MG63 (cell line): ENCODE measurements at places on chromosomes 13 and 19.
A peak's percentile ranks its signal among the peaks of the same experiment; 100 is the strongest.

GRCh38 chr19:1233115-1233667 lies 4.6 kb downstream of the CBARP start:
- no peak for DNase-seq

DNA sequence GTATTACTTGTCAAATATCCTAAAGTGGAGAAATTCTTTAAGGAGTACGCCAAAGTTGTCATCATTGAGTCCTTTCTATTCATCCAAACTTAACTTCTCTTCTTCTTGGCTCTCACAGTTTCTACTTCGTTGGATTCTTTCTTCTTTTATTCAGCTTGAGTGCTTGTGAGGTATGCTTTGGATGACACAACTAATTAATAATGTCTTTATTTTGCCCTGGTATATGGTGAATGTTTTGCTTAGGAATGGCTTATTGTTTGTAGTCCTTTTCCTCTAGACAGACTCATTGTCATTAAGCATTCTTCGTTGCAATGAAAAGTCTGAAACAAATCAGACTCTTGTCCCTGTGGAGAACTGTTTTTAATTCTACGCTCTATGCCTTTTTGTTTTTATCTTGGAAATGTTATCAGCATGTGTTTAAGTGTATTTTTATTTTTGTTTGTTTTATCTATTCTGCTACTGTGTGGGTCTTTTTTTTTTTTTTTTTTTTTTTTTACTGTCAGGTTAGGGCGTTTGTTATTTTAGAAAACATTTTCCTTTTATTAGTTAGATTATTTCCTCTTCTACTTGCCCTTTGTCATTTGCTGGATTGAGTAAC lies 471.5 kb downstream of the GPC6 start:
- DNase-seq = no peak

DNA sequence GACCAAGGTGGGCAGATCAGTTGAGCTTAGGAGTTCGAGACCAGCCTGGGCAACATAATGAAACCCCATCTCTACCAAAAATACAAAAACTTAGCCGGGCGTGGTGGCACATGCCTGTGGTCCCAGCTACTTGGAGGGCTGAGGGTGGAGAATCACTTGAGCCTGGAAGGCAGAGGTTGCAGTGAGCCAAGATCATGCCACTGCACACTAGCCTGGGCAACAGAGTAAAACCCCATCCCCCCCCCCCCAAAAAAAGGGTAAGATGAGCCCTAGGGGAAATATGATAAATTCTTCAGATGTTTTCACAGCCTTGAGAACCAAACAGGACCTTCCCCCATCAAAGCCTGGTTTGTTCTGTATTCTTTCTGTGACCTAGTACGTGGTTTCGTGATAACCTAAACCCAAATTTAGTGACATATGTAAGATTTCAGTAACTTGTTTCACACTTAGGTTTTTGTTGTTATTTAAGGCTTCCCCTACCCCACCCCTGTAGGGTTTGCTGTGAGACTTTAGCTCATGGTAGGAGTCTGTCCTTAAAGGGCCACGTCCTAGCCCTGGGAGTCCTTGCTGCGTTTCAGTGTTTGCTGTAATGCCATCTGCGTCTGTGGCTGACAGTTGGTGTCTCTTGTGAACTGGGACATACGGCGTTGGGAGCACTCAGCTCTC lies 49.6 kb downstream of the MYO9B start:
- no peak for DNase-seq

- no peak for DNase-seq
These were observed 10.8 kb downstream of the BICRA start for GRCh38 chr19:47619763-47620162.

DNA sequence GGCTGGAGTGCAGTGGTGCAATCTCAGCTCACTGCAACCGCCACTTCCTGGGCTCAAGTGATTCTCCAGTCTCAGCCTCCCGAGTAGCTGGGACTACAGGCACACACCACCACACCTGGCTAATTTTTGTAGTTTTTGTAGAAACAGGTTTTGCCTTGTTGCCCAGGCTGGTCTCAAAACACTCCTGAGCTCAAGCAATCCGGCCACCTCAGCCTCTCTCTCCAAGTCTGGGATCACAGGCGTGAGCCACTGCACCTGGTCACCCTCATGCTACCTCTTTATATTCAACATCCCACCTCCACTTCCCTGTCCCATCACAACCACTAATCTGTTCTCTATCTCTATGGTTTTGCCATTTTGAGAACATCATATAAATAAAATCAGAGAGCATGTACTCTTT lies 155.7 kb downstream of the PTPRS start:
- no peak for DNase-seq

DNA sequence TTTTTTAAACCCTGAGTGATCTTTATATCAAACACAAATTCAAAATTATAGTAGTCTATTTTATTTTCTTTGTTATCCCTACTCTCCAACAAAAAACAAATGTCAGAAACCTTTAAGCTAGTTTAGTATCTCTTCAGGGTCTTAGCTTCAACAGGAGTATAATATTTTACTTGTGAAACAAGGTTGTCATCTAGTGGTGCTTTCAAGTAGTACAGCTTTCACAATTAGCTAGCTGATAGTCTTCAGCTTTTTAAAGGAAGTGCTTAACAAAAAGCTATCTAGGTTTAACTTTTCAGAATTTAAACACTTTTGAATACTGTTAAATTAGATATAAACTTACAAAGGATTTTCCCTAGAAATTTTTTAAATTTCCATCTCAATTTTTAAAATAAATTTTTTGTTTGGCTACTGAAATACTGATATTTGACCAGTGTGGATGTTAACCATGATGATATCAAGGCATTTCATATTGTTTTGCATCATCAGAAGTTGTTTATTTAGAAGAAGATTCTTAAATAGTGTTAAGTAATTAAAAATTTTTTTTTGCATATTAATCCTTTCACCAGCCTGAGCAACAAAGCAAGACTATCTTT lies 34.2 kb downstream of the TDRD3 start:
- DNase-seq = no peak

DNA sequence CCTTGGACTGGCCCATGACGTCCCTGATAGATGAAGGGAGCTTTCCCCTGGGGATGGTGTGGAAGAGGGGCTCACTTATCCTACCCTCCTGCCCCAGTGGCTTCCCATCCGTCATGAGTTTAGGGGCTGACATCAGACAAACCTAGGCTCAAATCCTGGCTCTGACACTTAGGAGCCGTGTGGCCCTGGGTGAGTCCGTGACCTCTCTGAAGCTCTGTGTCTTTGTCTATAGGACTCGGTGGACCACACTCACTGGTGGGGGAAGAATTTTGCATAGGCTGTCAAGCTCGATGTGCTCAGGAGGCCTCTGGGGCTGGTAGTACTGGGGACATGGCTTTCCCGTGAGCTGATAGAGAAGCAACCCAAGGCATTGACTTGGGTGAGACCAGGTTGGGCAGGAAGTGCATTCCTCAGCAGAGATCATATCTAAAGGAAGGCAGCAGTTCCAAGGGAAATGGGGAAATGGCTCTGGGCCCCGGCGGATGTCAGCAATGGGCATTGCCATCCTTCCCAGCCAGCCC lies 17.4 kb upstream of the AP1M2 start:
- DNase-seq = no peak

- DNase-seq = peak; percentile 98
These were observed 114.0 kb downstream of the UQCRFS1 start for GRCh38 chr19:29098863-29099481.

DNA sequence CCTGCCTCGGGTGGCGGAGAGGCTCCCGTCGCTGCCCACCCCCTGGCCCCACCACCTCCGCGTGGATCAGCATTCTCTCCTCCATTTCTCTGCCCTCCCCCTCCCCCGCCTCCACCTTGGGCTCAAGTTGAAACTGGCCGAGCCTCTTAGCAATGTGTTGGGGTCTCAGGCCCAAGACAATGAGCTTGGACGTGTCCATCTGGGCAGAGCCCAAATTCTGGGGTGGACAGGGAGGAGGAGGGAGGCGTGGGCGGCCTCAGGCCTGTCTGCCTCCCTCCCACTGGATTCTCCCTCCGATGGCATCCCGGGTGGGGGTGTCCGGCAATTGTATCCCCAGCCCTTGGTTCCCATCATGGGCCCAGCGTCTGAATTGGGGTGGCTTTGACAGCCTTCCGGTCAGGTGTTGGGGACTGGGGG lies 1.2 kb downstream of the CELF5 start:
- no peak for DNase-seq

DNA sequence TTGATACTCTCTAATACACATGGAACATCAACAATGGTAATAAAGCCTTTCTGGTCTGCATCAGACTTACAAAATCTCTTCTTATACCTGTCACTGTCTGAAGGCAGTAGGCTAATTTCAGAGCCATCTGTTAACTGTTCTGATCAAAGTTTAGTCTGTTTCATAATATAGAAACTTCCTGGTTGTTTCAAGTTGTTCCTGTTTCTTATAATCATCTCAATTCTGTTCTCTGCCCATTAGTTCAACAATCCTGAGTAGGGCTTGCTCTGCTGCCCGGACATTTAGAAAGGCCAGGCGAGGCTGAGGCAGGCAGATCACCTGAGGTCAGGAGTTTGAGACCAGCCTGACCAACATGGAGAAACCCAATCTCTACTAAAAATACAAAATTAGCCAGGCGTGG lies 5.4 kb upstream of the ZSCAN5A start:
- no peak for DNase-seq

DNA sequence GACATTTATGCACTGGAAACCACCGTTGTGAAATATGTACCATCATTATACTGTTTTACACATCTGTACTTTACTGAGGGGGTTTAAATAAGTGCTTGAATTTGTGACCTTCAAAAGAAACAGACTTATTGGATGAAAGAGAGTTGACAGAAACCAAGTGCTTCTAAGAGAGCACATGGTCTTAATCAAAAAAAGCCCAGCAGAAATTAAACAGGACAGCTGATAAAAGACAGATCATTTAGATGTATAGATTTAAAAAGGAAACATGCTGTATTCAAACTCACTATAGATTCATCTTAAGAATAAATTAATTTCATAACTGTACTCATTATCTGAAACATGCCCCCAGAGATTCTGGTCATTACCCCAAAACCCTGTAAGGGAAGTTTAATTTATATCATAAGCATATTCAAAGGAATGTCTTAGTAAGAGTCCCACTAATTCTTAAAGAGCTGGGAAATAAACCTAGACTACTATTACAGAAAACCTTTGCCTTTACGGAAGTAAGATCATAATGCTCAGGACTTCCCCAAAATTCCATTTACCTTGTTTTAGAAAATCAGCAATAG lies 421.8 kb downstream of the DCT start:
- no peak for DNase-seq
